Neural crest cell (in vitro differentiated cells): ENCODE measurements at places on chromosomes 12 and 14.

DNA sequence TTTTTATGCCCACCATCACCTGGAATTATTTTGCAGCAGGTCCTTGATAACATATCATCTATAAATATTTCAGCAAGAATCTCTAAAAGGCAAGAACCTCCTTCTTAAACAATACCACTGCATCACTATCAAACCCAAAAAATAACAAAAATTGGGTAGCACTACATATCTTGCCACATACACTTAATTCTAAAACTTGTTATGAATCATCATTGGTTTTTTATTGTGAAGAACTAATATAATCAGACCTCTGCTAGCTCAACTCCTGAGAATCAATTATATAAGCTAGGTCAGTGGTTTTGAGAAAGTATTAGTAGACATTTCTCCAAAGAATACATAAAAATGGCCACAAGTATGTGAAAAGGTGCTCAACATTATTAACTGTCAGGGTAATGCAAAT lies 23.8 kb downstream of the SLC38A1 start:
- DNase-seq, result no peak

GRCh38 chr12:27841392-27841882 lies 61.4 kb upstream of the MANSC4 start:
- DNase-seq, result no peak

- DNase-seq, result no peak
Measured at GRCh38 chr12:47112679-47113078, 32.9 kb upstream of the AMIGO2 start.

- no peak for DNase-seq
Measured at GRCh38 chr14:104294983-104295680, 156.7 kb downstream of the KIF26A start.

DNA sequence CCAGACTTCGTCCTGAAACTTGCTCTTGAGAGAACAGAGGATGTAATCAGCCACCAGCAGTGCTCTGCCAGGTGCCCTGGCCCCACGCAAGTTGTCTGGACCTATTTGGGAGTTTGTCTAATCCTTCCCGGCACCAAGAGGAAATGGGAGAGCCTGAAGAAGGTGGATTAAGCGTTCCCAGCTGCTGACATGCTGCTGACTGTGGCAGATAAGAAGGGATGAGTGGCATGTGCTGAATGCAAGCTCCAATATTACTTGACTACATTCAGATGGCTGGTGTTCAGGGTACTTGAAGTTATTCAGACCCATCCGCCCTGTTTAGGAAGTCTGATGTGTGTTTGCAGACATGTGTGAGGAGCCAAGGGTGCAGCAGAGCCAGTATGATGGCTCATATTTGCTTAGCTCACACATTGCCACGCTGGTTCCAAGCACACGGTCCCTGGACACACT lies 440.6 kb upstream of the CCDC196 start:
- DNase-seq, result no peak

DNA sequence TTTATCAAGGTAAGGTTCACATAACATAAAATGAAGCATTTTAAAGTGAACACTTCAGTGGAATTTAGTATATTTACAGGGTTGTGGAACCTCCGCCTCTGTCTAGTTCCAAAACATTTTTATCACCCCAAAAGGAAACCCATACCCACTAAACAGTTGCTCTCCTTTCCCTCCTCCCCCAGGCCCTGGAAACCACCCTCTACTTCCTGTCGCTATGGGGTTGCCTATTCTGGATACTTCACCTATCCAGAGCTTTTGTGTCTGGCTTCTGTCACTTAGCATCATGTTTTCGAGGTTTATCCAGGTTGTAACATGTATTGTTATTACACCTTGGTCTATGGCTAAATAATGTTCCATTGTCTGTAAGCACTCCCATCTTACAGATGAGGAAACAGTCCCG lies 27.7 kb upstream of the ZFP36L1 start:
- no peak for DNase-seq
